Lower leg skin (tissue), 4 donors: ENCODE measurements at places on chromosomes 2 and 18. TPM values are rescaled to one million over a fixed set of nuclear protein-coding genes. Genes with fewer than 3 reads are reported as not detected.

The ZBTB7C gene
- 59.7 TPM for total RNA-seq

DNA sequence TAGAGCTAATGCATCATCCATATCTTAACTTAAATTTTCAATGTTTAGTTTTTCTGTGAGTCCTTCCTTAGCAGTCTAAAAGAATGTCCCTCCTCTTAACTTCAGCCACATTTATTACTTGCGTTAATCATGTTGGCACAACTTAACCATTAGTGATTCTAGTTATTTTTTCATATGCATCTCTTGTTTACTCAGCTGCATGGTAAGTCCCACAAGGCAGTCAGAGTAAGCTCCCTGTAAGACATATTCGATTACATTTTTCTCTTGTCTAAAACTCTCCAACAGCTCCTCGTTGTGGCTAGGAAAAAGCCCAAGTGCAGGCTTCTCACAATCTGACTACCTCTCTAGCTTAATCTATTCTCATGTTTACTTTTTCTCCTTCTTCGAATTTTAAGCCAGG lies 2045.3 kb upstream of the PIK3C3 start:
- DNase-seq: no peak

The KRTCAP3 gene
- 22.2 TPM for total RNA-seq

The ADAM23 gene
- 0.12 TPM for total RNA-seq

The GLI2 gene
- 4.8 TPM for total RNA-seq

- DNase-seq: no peak
Observed at GRCh38 chr2:75287624-75288316, 88.5 kb upstream of the TACR1 start.

The BMP10 gene
- total RNA-seq: not detected

- DNase-seq: no peak
Observed at GRCh38 chr2:122737429-122738077, 982.1 kb downstream of the TSN start.

- DNase-seq: no peak
Observed at GRCh38 chr2:235613649-235614048, 119.8 kb downstream of the AGAP1 start.

DNA sequence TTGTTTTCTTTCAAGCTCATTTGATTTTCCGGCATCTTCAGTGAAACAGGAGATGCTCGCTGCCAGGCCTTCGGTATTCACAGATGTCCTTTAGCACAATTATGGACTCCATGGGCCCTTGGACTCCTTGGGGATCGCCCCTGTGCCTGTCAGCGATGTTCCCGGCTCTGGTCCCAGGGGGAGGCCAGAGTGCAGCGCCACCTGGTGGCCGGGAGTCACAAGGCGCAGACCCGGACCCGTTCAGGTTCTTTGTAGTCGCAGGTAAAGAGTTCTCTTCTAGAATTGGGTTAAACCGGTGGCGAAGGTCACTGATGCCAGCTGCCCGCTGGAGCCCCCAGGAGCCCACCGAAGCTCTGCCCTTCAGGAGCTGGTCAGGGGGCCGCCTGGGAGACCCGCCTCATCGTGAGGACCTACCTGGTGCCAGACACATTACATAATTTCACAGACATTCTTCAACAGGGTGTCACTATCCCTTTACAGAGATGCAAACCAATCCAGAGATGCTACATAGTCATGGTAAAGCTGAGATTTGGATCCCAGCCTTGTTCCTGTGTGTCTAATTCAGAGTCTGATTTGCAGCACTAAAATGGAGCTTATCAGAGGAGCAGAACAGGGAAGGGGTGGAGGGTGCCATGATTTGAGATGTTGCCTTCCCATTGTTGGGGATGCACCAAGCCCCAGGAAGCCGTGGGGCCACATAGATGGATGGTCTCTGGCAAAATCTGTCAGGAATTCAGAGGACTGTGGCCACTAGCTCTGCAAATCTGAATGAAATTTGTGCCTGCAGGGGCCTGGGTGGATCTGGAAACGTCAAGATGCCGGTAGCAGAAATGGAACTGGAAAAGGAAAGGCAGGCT lies 6.0 kb upstream of the INPP5D start:
- DNase-seq: no peak

- DNase-seq: no peak
Observed at GRCh38 chr2:88057437-88057844, 1.9 kb upstream of the KRCC1 start.

GRCh38 chr2:223019987-223020717 lies 31.8 kb upstream of the KCNE4 start:
- no peak for DNase-seq

The LRP1B gene
- total RNA-seq: 0.80 TPM

GRCh38 chr2:191618786-191619185 lies 59.1 kb upstream of the NABP1 start:
- no peak for DNase-seq

DNA sequence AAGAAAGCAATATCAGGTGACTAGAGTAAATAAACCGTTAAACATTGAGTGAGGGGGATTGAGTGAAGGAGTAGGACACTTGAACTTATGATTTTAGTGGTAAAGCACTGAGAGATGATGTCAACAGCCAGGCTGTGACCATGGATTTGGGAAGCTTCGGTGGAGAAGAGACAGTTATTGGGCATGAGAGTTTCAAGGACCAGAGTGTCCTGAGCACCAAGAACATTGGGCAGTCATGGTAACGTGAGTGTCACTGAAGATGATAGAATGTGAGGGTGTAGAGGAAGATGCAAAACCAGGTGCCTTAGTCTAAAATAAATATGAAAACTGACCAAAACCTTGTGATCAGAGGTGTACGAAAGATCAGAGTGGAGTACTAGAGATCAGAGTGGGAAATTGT lies 248.1 kb downstream of the ASXL3 start:
- DNase-seq: no peak

The PLGLB1 gene
- 1.9 TPM for total RNA-seq

The ECEL1 gene
- total RNA-seq: 0.10 TPM

- no peak for DNase-seq
Observed at GRCh38 chr2:168896783-168897182, 4.3 kb upstream of the G6PC2 start.

The CDCA7 gene
- total RNA-seq: 6.0 TPM

The TNS1 gene
- total RNA-seq: 120 TPM

The INPP4A gene
- 15.5 TPM for total RNA-seq
